Temporal lobe (tissue), 4 donors: ENCODE measurements at places on chromosomes 5 and 9. TPM values are rescaled to one million over a fixed set of nuclear protein-coding genes. Genes with fewer than 3 reads are reported as not detected.

The CDH9 gene
- 10.3 TPM for total RNA-seq

The ZBTB26 gene
- 12.5 TPM for total RNA-seq

The IRX1 gene
- total RNA-seq, result 0.25 TPM

The DMAC1 gene
- total RNA-seq, result 19.7 TPM

The CORO2A gene
- 4.2 TPM for total RNA-seq

The TRPM3 gene
- total RNA-seq, result 22.1 TPM

The PTRH1 gene
- 5.2 TPM for total RNA-seq

The PDCD1LG2 gene
- total RNA-seq, result 0.25 TPM

The PCDHGB1 gene
- total RNA-seq, result 6.9 TPM

The OR1L6 gene
- total RNA-seq, result not detected

The PCDHGA2 gene
- total RNA-seq, result 8.9 TPM

The FAM81B gene
- total RNA-seq, result 0.25 TPM

The DELE1 gene
- total RNA-seq, result 34.4 TPM

The WDR5 gene
- total RNA-seq, result 20.2 TPM

The BTNL8 gene
- total RNA-seq, result under 0.01 TPM

The IL5 gene
- total RNA-seq, result not detected

The TMC1 gene
- 0.25 TPM for total RNA-seq

The COL27A1 gene
- 1.5 TPM for total RNA-seq

The NXNL2 gene
- 0.49 TPM for total RNA-seq

The KLHL3 gene
- total RNA-seq, result 7.1 TPM

The LCNL1 gene
- 0.74 TPM for total RNA-seq
